Activated CD4-positive, alpha-beta T cell treated with anti-CD3 and anti-CD28 coated beads for 4 hours (primary cell): ENCODE measurements at places on chromosomes 3 and 15.

DNA sequence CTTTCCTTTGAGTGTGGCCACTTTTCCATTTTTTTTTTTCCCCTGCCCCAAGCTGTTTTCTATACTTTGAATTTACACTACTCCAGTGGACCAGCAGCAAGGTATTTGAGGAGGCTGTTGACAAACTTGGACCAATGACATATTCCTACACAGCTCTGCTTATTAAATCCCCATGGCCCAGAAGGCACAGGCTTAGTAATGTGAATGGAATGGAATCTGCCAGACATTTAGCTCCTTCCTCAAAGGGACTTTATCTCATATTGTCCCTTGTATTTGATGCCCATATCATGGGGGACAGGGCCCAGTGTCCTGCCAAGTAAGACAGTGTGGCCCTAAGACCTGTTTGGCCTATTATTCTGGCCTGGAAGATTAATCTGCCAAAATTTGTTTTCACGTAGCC lies 107.5 kb downstream of the CHCHD6 start:
- no peak for DNase-seq

DNA sequence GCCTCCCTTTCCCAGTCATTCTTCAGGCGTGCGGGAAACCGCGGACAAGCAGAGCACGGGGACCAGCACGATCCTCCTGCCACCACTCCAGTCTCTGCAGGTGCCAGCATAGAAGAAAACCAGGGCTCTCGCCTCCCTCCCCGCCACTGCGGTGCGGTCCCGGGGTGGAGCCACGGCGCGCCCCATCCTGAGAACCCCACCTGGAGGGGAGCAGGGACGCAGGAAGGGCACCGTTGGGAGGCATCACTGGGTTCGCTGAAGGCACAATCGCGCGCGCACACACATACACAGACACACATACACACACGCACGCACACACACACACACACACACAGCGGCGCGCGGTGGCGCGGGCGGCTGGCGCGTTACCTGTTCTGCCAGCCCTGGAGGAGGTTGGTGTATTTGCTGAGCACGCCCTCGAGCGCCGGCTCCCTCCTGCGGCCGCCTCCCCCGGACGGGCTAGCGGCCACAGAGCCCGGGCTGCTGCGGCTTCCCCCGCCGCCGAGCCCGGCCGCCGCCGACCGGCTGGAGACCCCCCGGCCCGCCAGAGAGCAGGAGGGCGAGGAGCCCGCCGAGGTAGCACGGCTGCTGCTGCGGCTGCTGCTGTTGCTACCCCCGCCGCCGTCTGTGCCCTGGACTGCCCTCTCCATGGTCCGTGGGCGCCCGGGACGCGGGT lies 394 bp downstream of the OSBPL10 start:
- DNase-seq: peak; percentile 36

- no peak for DNase-seq
These were observed 108.9 kb downstream of the MECOM start for GRCh38 chr3:169554611-169555010.

DNA sequence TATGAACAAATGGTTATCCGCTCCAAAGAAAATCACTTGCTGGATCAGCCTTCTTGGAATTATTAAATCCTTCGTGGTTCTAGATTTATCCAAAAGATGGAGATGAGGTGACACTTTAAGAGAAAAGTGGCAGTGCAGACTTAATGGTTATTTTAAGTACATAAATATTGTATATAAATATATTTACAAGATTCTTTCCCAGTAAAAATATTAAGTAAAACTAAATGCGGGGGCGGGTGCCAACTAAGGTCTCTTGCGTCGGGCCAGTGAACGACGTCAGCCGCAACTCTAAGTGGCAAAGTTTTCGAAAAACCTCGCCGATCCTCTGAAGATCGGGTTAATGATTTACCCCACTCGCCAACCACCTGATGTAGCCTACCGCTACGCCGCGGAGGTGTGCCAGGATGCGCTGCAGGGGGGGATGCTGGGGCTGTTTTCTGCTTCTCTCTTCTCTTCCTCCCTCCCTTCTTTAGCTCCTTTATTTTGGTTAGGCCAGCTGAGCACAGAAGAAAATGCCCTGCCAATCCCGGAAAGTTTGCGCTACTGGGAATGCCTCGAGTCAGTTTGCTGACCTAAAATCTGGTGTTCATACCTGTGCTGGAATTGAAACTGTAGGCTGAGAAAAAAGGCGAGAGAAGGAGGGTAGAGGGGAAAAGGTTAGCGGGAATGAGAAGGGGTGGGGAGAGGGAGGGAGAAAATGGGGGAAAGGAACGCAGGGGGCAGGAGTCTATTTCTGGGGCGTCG lies 7.6 kb upstream of the FOXB1 start:
- DNase-seq: no peak

- no peak for DNase-seq
These were observed 52.5 kb downstream of the KLF15 start for GRCh38 chr3:126304704-126305103.

GRCh38 chr15:100109486-100110035 lies 232.2 kb downstream of the ADAMTS17 start:
- no peak for DNase-seq

DNA sequence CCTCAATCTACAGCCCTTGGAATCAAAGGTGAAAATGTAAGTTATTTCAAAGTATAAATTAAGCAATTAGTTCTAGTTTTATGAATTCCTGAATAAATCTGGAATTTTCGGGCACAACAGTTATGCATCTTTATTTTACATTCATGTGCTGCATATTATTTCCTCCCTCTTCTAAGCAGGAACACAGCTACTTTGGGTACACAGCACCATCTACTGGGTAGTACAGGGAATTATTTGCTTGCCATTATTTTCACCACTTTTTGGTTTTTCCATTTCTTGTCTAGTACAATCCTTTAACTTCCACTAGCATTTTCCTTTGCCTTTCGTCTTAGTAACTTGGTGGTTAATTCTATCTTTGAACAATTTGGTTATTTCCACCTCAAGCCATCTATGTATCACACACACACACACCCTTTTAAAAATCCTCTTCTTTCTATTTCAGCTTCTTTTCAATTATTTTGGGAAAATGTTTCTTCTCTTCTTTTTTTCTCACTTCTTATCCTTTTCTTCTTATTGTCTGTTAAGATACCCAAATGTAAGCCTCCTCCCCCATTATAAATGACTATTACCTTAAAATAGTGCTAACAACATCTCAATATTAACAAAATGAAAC lies 451.0 kb downstream of the MFSD1 start:
- DNase-seq: no peak

DNA sequence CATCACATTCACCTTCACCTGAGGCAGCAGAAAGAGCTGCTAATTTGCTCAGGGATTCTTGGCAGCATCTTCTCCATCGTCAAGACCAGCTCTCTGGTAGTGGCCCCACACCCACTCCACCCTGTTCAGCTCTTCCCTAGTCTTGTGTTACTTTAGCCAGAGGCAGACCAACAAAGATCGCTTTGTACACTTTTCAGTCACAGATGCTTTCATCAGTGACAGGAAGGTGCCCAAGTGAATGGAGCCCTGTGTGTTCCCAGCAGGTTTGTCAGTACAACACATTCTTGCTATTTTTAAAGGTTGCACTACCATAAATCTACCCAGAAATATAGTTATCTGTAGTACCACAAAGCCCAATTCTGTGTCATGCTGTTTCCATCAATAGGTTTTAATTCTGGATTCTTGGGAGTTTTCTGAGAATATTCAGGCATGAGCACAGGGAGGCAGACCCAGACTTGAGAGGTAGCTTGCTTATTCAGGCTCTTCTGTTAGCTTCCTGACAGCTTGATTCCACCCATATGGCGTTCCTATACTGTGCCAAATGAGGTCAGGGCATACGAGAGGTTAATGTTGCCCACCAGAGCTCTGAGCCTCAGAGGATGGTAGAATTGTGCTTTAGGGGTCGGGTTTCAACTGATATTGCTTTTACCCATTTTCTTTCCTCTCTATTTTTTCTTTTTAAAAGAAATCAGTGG lies 109.8 kb upstream of the MANF start:
- no peak for DNase-seq

- DNase-seq: no peak
These were observed 52.0 kb downstream of the CD200R1L start for GRCh38 chr3:112794622-112795172.

- DNase-seq: no peak
These were observed 33.4 kb downstream of the CLDN1 start for GRCh38 chr3:190288836-190289235.

GRCh38 chr3:127706312-127706711 lies 33.6 kb downstream of the ABTB1 start:
- DNase-seq: no peak

DNA sequence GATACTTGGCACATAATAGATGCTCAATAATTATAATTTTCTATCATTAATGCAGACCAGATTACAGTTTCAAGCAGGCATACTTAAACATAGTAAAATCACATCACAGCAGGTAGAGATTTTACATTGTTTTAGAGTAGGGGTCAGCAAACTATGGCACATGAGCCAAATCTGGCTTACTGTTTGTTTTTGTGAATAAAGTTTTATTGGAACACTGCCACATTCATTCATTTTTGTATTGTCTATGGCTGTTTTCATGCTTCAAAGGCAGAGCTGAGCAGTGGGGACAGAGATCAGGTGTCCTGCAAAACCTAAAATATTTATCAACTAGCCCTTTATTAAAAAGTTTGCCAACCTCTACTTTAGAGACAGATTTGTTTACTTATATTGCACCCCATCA lies 189.6 kb upstream of the MRPL3 start:
- no peak for DNase-seq

DNA sequence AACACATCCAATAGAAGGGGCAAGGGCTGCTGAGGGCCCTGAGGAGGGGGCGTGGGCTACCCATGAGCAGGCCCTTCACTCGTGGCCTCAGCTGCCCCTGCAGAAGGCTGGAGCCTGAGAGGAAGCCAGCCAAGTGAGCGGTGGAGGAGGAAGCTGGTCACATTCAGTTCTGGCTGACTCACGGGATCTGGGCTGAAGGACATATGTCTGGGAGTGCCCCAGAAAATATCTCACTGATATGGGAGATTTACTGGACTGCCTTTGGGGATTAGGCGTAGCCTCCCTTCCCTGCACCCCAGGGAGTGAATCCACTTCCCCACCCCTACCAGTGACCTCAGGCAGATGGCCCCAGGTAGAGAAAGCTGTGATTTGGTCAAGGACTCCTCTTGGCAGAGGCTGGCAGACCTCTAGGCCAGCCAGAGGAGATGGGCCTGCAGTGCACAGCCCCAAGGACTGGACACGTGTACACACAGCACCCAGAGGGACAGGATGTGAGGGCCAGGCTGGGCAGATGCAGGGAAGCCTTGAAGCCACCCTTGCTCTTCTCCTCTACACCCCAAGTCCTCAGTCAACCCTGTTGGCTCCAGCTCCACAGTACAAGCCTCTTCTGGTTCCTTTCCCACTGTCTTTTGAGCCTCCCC lies 14.2 kb upstream of the ANKDD1A start:
- no peak for DNase-seq

DNA sequence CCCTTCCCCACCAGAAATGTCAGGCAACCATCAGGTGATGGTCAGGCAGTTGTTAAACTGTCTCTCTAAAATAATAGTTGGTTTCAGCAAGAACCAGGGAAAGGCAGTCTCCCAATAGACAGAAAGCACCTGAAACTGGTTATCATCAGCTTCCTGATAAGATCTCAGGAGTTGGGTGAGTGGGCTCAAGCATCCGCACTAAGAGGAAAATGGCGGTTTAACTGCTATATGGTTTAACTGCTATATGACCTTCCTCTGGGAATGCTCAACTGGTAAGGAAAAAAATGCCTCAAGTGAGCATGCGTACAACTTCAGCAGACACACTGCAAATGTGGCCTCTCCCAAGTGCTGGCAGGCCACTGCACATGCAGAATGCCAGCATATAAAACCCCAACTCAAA lies 240.8 kb upstream of the CMC1 start:
- DNase-seq: no peak

GRCh38 chr3:65107174-65107573 lies 419.4 kb upstream of the ADAMTS9 start:
- no peak for DNase-seq

DNA sequence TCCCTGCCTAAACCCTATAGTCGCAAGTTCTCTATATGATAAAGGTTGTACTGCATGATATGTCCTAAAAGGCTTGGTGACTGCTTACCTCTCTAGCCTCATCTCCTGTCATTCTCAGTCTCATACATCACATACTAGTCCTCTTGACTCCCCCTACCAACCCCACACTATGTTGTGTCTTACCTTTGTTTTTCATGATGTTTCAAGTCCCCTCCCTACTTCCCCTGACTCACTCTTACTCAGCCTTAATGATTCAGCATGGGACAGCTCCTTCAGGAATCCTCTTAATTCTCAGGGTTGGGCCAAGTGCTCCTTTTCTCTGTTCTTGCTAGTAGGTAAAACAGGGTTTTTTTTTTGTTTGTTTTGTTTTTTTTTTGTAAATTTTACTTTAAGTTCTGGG lies 49.6 kb downstream of the SLMAP start:
- peak; percentile 17 for DNase-seq

GRCh38 chr15:69947394-69947793 lies 150.3 kb downstream of the TLE3 start:
- no peak for DNase-seq

DNA sequence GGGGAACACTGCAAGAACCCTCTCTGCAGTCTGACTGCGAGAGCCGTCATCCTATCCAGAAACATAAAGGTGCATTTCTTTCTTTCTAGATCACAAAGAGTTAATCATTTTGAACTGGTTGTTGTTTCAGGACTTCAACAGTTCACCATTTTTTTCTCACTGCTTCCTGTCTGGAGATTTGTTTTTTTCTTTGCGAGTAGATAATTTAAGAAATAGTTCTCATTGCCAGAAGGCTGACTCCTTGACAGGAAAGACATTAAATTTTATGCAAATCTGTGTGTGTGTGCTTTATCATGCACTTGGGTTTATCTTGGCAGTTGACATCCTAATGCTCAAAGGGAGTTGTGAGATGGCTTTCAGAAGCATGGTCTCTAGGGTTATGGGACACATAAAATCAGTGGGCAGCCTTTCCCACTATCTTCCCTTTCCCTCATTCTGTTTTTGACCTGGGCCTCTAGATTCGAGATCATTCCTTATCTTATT lies 123.5 kb upstream of the TBL1XR1 start:
- no peak for DNase-seq

DNA sequence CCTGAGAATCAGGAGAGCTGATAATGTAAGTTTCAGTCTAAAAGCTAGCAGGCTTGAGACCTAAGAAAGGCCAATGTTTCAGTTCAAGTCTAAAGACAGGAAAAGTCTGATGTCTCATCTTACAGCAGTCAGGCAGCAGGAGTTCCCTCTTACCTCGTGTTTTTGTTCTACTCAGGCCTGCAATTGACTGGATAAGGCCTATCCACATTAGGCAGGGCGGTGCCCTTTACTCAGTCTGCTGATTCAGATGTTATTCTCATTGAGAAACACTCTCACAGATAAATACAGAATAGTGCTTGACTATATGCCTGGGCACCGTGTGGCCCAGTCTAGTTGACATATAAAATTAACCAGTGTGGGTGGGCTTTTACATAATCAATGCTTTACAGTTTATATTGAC lies 122.4 kb downstream of the NR1D2 start:
- DNase-seq: no peak

DNA sequence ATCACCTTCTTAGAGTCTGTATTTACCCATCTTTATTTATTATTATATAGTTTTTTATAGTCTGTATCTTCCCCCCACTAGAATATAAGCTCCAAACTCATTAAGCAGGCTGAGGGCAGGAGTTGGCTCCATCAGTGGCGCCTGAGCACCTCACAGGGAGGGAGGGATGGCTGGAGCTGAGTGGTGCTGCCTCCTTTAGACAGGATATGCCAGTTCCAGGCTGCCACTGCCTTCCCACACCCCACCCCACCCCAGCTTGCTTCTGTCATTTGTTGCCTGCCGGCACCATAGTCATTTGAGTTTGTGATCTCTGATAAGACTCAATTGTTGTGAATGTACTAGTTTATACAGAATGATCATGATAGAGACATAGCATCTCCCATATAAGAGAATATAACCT lies 85.5 kb downstream of the KLHL25 start:
- DNase-seq: no peak

GRCh38 chr3:127483005-127483641 lies 107.4 kb downstream of the TPRA1 start:
- DNase-seq: no peak
